Body of pancreas (tissue), 4 donors: ENCODE measurements at places on chromosomes 7 and 10. TPM values are rescaled to one million over a fixed set of nuclear protein-coding genes. Genes with fewer than 3 reads are reported as not detected.

Gene CCDC172
- not detected for total RNA-seq

GRCh38 chr10:63588436-63589167, 67.4 kb downstream of the REEP3 start:
- DNase-seq, result no peak
- H3K4me1 ChIP-seq, result peaks cover 7% of the 10 kb centered on the region
- H3K27me3 ChIP-seq, result no peaks in the 10 kb centered on the region
- H3K27ac ChIP-seq, result no peak overlapping the region
- H3K4me3 ChIP-seq, result no peak overlapping the region

GRCh38 chr7:11667810-11668185, 164.2 kb downstream of the THSD7A start:
- H3K27me3 ChIP-seq, result no peaks in the 10 kb centered on the region
- DNase-seq, result no peak
- H3K27ac ChIP-seq, result no peak overlapping the region
- H3K4me3 ChIP-seq, result no peak overlapping the region
- H3K4me1 ChIP-seq, result no peaks in the 10 kb centered on the region
- no peaks in the 10 kb centered on the region for H3K36me3 ChIP-seq

- H3K27ac ChIP-seq, result no peak overlapping the region
- no peak for DNase-seq
- peaks cover 4% of the 10 kb centered on the region for H3K36me3 ChIP-seq
- no peaks in the 10 kb centered on the region for H3K27me3 ChIP-seq
- H3K4me1 ChIP-seq, result no peaks in the 10 kb centered on the region
Measured at GRCh38 chr10:14507781-14508180, 177.1 kb upstream of the FRMD4A start.

- no peaks in the 10 kb centered on the region for H3K36me3 ChIP-seq
- no peak for DNase-seq
- H3K27me3 ChIP-seq, result no peaks in the 10 kb centered on the region
- H3K4me3 ChIP-seq, result no peak overlapping the region
Measured at GRCh38 chr10:44558521-44558920, 173.6 kb upstream of the CXCL12 start.

Gene OR2A42
- not detected for total RNA-seq

Gene SKIDA1
- total RNA-seq, result 1.3 TPM

- H3K27me3 ChIP-seq, result no peaks in the 10 kb centered on the region
- H3K4me3 ChIP-seq, result no peak overlapping the region
- DNase-seq, result peak; percentile 56
- H3K4me1 ChIP-seq, result peaks cover 54% of the 10 kb centered on the region
- peak overlapping the region; percentile 4 for H3K27ac ChIP-seq
Measured at GRCh38 chr7:130891254-130892094, 157.5 kb upstream of the KLF14 start.

GRCh38 chr10:94103192-94103591, 109.5 kb downstream of the PLCE1 start:
- no peak overlapping the region for H3K4me3 ChIP-seq
- no peak overlapping the region for H3K27ac ChIP-seq
- no peaks in the 10 kb centered on the region for H3K36me3 ChIP-seq

- H3K4me3 ChIP-seq, result no peak overlapping the region
- no peak overlapping the region for H3K27ac ChIP-seq
- DNase-seq, result no peak
- H3K36me3 ChIP-seq, result no peaks in the 10 kb centered on the region
- H3K27me3 ChIP-seq, result no peaks in the 10 kb centered on the region
- no peaks in the 10 kb centered on the region for H3K4me1 ChIP-seq
Measured at GRCh38 chr7:20364571-20365196, 34.0 kb downstream of the ITGB8 start.

GRCh38 chr7:143387156-143387975, 6.2 kb downstream of the ZYX start:
- H3K27me3 ChIP-seq, result no peaks in the 10 kb centered on the region
- peaks cover 45% of the 10 kb centered on the region for H3K4me1 ChIP-seq
- no peak overlapping the region for H3K27ac ChIP-seq
- H3K4me3 ChIP-seq, result no peak overlapping the region
- DNase-seq, result no peak

Gene SPDYE11
- not detected for total RNA-seq

Gene AUTS2
- total RNA-seq, result 18.5 TPM

Gene FOXI2
- not detected for total RNA-seq

Gene NUPR2
- 2.1 TPM for total RNA-seq

DNA sequence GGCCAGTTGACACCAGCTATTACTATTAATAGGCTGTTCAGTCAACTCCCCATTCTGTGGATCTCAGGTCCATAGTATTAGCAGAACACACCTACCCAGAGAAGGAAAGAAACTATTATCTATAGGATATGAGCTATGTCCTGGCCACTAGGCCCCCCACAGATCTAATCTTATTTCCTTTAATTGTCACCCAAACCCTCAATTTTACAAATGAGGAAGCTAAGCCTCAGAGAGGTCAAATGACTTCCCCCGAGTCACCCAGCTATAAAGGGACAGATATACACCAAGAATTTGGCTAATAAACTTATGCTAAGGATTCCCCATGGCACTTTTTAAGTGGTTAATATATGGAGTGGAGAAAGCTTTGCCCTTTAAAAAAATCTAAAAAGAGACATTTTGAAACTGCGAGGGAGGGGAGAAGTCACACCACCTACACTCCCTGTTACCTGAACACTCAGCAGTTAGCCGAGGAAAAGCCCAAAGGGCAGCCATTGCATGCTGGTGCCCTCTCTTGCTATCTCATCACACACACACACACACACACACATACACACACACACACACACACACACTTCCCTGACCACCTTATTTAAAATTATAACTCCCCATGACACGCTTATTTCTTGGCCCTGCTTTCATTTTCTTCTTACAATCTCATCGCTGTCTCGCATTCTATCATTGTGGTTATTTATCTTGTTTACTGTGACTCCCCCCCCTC, 157.0 kb upstream of the ADO start:
- H3K4me3 ChIP-seq, result no peak overlapping the region
- DNase-seq, result no peak
- H3K27ac ChIP-seq, result no peak overlapping the region
- H3K27me3 ChIP-seq, result no peaks in the 10 kb centered on the region
- no peaks in the 10 kb centered on the region for H3K4me1 ChIP-seq
- no peaks in the 10 kb centered on the region for H3K36me3 ChIP-seq
